ENCODE measurements at places on chromosomes 5 and 9.

DNA sequence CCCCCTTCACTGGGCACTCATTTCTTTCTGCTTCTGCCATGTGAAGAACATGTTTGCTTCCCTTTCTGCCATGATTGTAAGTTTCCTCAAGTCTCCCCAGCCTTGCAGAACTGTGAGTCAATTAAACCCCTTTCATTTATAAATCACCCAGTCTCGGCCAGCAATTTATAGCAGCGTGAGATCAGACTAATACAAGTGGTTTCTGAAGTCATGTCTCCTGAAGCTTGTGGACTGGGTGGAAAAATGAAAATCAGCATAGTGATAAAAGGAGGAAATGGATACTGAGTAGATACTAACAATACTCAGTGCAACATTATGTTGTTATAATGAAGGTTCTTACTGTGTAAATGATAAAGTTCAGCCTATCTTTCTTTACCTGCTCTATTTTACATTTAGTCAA is 35.1 kb downstream of the NNT start:
- DNase-seq, result no peak

- DNase-seq, result no peak
Measured at GRCh38 chr9:76049341-76049740, 158.9 kb downstream of the PCSK5 start.

DNA sequence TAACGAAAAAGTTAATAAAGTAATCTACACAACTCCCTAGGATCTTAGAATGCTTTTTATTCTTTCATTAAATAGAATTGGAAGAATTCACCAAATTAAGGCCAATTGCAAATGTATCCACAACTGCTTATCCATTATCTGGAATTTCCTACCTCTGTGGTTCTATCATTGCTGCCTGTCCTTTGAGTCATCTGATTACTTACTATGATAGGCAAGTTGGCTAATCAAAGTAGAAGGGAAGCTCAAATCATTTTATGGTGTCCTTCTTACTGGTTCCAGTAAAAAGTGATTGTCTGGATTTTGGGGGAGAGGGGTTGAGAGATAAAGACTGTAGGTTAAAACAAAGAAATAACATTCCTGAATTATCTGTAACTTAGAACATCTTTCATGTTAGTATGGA is 161.4 kb upstream of the GNA14 start:
- no peak for DNase-seq

DNA sequence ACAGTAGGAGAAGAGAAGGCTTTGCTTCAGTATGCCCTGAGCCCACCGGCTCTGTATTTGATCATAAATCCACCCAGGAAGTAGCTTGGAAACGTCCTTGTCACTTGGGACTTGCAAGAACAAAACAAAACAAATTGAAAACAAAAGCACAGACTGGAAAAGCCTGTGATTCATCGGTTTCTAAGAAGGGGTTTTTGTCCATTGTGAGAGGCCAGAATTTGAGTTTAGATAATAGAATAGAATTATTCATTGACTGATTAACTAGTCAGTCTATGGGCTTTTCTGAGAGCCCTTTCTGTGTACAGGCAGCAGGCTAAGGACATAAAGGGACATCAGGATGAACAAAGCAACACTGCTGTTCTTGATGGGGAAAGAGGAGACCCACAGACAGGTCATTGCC is 424.8 kb downstream of the IRX1 start:
- no peak for DNase-seq

- DNase-seq, result no peak
Measured at GRCh38 chr9:95425910-95426551, 90.7 kb downstream of the PTCH1 start.

- no peak for DNase-seq
Measured at GRCh38 chr5:125506124-125506523, 759.7 kb upstream of the ZNF608 start.

GRCh38 chr9:122318284-122318683 is 52.5 kb upstream of the PTGS1 start:
- DNase-seq, result no peak

DNA sequence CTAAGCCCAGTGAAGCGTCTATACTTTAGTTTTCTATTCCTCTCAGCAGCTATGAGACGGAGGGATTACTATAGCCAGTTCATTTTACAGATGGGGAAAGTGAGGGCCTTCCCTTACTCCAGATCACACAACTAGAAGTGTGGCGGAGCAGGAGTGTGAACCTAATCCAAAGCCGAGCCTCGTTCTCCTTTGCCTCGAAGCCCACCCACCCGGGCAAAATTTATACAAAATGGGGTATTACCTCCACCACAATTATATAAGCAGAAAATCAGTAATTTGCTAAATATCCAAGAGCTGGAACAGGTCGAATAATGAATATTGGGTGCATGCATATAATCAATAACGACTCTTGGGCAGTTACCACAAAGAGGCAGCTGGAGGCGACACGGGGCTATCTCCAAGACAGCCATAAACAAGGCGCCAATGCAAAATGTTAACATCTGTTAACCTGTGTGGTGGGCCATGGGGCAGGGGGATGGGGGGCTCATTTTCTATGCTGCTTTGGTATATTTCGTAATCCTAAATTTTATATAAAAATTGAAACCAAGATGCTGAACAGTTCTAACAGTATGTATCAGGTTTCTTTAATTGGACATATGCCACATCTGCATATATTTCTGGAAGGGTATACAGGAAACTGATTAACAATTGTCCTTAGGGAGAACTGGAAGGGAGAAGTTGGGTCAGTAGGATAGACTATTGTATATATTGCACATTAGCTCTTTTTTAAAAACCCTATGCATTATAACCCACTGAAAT is 1.2 kb upstream of the RNF44 start:
- no peak for DNase-seq

GRCh38 chr5:77272206-77272605 is 61.7 kb downstream of the PDE8B start:
- DNase-seq, result no peak

DNA sequence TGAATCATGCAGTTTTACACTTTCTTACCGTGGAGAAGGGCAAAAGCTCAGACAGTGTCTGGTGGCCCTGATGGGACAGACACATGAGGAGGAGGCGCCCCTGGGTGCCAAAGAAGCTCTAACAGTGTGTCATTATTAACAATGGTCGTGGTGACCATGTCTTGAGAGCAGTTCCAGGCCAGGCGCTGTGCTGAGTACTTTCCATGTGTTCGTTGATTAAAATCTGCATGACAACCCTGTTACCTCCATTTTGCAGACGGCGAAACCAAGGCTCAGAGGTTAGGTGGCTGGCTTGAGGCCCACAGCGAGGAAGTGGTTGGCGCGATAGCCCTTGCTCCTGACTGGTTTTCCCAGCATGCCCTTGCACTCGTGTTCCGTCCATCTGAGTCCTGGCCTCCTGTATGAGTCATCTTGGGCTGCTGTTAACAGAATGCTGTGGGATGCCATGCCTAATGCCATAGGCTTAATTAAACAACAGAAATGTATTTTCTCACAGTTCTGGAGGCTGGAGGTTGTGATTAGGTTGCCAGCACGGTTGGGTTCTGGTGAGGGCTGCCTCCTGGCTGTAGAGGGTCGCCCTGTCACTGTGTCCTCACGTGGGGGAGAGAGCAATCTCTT is 92.0 kb downstream of the AMBP start:
- DNase-seq, result no peak

- no peak for DNase-seq
Measured at GRCh38 chr5:57878301-57878722, 395.7 kb upstream of the ACTBL2 start.

- no peak for DNase-seq
Measured at GRCh38 chr5:130135506-130135905, 231.2 kb downstream of the CHSY3 start.
